ENCODE measurements at places on chromosomes 13 and 19.

- DNase-seq, result no peak
Measured at GRCh38 chr13:75882261-75882660, 246.1 kb downstream of the LMO7 start.

DNA sequence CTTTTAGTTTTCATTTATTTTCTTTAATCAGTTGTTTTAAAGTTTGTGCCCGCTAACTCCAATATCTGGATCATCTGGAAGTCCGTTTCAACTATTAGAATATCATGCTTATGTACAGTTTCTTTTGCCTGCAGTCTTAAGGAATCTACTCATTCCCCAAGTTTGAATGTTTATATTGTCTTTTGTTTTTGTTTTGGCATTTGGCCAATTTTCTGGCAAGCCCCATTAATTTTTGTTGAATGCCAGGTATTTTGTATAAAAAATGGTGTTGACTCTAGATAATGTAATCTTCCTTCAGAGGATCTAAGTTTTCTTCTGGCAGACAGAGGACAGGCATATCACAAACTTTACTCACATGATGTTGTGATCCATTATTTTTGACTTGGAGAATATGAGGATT is 11.1 kb upstream of the ZNF235 start:
- no peak for DNase-seq

DNA sequence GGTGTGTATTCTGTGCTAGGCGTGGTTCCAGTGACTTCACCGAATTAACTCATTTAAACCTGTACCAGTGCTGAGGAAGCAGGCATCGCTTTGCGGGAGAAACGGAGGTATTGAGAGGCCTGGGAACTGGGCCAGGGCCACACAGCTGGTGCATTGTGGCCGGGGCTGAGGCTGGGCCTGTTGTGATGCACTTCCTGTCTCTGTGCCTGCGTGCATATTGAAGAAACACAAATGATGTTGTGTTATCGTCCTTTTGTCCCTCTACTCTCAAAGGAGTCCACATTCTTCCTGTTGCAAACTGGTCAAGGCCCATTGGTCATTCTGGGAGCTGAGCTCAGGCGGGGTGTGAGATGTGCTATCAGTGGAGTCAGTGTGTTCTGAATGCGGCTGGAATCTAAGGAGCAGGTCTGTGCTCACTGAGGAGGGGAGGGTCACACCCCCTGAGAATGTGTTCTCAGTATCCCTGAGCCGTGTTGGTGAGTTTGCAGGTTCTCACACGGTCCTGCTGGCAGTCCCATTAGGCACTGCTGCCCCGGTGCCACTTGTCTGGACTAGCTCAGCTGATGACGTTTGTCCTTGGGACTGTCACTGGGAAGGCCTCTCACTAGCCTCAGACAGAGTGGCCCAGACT is 62.1 kb downstream of the ARHGEF7 start:
- no peak for DNase-seq

DNA sequence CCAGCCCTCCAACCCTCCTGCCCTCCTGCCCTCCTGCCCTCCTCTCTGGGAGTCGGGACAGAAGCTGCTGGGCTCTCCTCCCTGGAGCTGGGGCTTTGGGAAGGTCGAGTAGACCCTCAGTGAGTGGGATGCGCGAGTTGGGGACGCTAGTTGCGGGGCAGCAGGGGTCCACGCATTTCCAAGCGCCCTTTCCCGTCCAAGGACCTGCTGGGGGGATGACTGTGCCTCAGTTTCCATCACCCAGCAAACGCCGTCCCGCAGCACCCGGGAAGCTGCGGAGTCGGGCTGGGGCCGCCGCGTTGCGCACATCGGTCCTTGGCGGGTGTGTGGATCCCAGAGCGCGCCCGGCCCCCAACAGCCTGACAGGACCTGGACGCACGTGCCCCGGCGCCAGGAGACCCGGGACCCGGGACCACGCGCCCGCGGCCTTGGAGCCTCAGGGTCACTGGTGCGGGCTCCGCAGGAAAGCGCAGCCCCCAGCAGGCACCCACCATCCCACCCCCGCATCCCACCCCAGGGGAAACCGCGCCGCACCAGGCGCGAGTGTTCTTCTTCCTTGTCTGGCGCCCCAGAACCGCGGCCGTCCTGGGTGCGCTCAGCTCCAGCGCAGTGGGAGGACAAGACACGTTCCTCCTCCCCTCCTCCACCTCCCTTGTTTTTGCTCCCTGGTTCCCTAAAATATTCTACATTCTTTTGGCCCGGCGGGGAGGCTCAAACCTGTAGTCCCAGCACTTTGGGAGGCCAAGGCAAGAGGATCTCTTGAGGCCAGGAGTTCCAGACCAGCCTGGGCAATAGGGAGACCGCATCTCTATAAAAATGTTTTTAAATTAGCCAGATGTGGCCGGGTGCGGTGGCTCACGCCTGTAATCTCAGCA is 9.2 kb downstream of the ONECUT3 start:
- no peak for DNase-seq

GRCh38 chr19:28208745-28209144 is 1004.2 kb downstream of the UQCRFS1 start:
- no peak for DNase-seq

- DNase-seq, result no peak
Measured at GRCh38 chr13:95296326-95296925, 4.8 kb downstream of the ABCC4 start.

GRCh38 chr13:102773441-102774213 is at the start of gene TEX30:
TEX30 (minus strand) TSS chr13:102773786; CDS start chr13:102770026, 3,760 bp downstream.
- DNase-seq, result peak; percentile 80

DNA sequence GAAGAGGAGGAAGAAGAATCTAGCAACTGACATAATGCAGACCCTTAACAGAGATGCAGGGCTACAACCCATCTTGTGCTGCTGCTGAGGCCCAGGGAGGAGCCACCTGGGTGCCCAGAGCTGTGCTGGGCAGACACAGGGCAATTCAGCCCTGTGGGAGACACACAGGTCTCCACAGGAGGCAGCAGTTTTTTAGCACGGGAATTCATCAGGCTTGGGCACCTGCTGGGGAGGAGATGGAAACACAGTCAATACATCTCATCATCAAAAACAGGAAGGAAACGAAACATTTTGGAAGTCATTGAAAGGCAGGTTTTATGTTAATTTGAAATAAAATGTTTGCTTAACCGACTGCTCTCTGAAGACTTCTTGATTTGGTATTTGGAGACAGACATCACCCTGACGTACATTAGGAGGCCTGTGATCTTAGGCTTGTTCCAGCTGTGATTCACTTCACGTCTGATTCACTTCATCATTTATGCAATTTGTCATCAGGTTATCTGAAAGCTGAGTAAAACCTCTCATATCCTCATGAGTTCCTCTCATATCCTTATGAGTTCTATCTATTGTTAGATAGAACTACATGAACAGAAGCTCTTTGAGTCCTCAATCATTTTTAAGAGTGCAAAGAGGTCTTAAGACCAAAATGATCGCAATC is 77.4 kb downstream of the CYSLTR2 start:
- DNase-seq, result no peak

- DNase-seq, result no peak
Measured at GRCh38 chr19:31149441-31149941, 199.7 kb downstream of the TSHZ3 start.

- DNase-seq, result no peak
Measured at GRCh38 chr13:26971990-26972887, 199.4 kb downstream of the USP12 start.

DNA sequence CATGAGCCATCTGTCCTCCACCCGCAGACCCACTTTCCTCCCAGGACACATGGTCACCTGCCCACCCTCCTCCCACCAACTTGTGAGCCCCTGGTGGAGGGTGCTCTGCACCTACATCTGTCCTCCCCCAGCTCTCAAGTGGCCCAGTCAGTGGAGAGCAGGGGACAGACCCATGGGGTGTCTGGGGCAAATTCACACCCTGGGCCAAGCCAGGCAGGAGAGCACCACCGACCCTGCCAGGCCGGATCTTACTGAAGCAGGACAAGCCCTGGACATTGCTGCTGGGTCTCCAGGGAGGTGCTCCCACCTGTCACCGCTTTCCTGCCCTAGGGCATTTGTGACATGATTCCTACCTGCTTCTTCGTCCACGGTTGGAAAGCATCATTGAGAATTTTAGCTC is 221.6 kb downstream of the TUBA3C start:
- DNase-seq, result no peak

DNA sequence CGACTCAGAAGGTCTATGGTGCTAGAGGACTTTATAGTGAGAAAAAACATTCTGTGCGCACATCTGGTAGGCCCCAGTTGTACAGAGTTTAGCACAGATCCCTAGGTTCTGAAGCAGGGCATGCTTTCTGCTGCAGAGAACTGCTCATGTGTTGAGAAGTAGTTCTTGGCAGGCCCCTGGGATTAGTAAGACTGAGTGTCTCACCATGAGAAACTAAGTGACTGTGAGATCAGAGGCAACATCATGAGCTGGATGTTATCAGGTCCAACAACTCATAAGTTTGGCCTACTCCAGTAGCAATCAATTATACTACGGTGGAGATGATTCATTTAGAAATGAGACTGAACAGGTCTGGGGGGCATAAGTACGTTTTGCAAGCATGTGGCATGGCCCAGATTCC is 507.4 kb upstream of the KLF12 start:
- no peak for DNase-seq

- DNase-seq, result no peak
Measured at GRCh38 chr19:56603829-56604228, 8.7 kb downstream of the ZNF71 start.

- no peak for DNase-seq
Measured at GRCh38 chr19:30339624-30340525, 32.3 kb upstream of the ZNF536 start.

- DNase-seq, result no peak
Measured at GRCh38 chr19:54507824-54508223, 5.2 kb downstream of the LAIR2 start.

- DNase-seq, result no peak
Measured at GRCh38 chr13:52879950-52880741, 31.7 kb upstream of the PCDH8 start.

GRCh38 chr19:7850000-7850813 is 20.2 kb downstream of the EVI5L start:
- DNase-seq, result no peak

- DNase-seq, result no peak
Measured at GRCh38 chr13:110125157-110125556, 181.8 kb downstream of the COL4A1 start.

GRCh38 chr13:46688306-46688705 is 108.7 kb downstream of the ESD start:
- DNase-seq, result no peak

- DNase-seq, result no peak
Measured at GRCh38 chr19:5103061-5103701, 134.3 kb downstream of the KDM4B start.

GRCh38 chr13:76527041-76527440 is 359.2 kb downstream of the KCTD12 start:
- no peak for DNase-seq

DNA sequence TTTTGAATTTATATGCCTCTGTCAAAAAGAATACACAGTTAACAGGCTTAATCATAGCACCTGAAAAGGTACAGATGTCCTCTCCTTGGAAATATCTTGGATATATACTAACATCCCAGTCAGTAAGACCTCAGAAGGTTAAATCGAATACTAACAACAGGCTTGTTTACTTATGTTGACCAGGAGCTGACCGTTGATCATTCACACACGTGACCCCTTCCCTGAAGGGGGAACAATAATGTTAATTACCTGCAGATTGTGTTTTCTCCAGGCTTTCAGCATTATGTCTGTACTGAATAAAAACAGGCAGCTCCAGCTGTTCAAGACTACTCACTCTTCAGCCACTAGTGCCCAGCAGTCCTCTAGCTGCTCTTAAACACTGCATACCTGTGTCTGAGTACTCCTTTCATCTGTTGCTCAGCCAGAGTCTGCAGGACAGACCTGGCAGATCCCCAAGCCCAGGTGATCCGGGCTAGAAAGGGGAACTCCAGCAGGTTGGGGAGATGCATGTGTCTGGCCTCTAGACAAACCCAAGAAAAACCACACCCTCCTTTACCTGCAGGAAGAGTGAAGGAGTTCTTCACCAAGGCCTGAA is 163.9 kb downstream of the RNF17 start:
- no peak for DNase-seq

DNA sequence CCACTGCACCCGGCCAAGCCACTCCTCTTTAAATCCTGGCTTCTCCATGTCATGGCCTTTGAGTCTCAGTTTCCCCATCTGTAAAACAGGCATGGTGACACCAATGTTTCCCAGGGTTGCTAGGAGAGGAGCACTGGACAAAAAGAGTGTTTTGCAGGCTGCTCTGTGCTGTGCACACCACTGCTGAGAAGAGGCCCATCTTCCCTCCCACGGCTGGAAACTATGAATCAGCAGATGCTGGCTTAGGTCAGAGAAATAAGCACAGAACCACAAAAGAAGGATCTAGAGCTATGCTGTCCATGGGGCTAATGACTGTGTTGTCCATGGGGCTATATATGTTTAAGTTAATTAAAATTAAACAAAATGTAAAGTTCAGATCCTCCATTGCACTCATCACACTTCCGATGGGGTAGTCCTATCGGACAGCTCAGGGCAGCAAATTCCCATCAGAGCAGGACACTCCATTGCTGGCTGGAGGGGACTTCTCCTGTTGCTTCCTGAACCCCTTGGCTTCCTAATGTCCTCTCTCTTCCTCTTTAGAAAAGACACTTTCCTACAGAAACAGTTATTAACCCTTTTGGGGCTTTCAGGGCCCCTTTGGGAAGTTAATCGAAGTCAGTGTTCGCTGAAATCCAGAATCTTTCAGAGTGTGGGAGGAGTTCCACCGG is 37.1 kb downstream of the TSHZ3 start:
- DNase-seq, result no peak

GRCh38 chr13:50867637-50867945 is 24.1 kb upstream of the DLEU7 start:
- no peak for DNase-seq

- DNase-seq, result no peak
Measured at GRCh38 chr19:15644816-15645215, 4.1 kb downstream of the CYP4F3 start.

DNA sequence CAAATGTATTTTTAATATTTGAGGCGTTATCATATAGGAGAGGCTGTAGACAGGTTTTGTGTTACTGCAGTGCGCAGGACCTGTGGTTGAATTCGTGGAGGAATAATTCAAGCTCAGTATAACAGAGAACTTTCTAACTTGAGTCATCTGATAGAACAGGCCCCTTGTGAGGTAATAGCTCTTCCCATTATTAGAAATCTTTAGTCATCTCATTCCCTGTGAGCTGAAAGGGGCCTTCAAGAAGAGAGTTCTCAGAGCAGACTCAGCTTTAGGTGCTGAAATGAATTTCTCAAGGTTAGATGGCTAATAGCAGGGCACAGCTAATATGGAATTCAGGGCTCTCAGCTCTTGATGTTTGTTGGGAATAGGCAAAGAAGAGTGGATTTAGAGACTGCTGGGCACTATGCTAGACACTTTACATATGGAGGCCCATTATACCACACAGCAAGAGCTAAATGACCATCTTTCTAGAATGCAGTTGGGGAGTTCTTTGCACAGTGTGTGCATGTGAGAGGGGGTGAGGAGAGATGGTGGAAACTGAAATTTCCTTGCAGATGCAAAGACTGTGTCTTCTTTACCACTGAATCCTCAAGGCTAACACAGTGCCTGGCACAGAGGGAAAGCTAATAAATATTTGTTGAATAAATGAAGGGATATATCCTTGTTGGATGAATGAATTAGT is 89.5 kb downstream of the DGKH start:
- DNase-seq, result no peak

GRCh38 chr19:13881251-13881691 is 4.3 kb downstream of the NANOS3 start:
- no peak for DNase-seq

Measured in stimulated activated CD8-positive, alpha-beta memory T cell treated with anti-CD3 and anti-CD28 coated beads, Interleukin-15, amount 100 ng/mL, for 24 hours (primary cell).